ENCODE measurements at places on chromosomes 7 and 10.

DNA sequence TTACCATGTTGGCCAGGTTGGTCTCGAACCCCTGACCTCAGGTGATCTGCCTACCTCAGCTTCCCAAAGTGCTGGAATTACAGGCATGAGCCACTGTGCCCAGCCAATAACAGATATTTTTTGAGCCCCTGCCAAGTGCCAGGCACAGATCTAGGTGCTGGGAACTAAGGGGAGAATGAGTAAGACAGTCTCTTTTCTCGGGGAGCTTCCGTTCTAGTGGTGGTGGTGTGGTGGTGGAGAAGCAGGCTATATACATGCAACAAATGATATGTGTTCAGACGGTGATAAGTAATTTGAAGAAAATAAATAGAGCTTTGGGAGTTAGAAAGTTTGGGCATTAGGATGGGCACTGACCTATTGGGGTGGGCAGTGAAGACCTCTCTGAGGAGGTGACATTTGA lies 76.7 kb upstream of the VKORC1L1 start:
- DNase-seq, result no peak

- no peak for DNase-seq
Measured at GRCh38 chr10:122796796-122797195, 48.9 kb downstream of the CUZD1 start.

GRCh38 chr10:48299066-48299465 lies 7.4 kb upstream of the MAPK8 start:
- DNase-seq, result no peak

DNA sequence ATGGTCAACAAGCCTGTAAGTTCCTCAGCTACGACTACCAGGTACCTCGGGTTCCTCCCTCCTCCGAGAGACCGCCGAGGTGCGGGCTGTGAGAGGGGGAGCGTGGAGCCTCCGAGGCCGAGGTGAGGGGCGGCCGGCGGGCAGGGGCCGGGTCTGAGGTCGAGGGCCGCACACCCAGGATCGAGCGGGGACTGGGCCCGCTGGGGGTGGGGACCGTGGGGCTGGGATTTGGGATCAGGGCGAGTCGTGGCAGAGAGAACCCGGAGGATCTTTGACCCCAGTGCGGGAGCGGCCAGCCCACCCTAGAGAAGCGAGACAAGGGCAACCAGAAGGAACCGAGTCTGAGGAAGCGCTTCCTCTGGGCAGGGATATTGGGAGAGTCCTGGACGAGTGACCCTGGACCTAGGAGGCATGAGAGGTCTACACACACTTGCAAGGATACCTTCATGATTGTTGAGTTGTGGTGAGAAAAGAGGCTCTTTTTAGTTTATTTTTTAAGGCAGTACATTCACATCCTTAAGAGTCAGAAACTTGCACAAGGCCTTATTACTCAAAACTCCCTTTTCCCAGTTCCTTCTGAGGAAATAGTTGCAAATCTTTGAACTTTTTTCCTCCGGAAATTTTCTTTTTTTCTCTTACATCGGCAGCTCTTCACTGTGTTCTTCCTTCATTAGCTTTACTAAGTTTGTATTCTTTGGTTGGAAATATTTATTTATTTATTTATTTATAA lies 395 bp downstream of the ZNF487 start:
- no peak for DNase-seq

- no peak for DNase-seq
Measured at GRCh38 chr10:71770255-71770654, 3.1 kb downstream of the VSIR start.

DNA sequence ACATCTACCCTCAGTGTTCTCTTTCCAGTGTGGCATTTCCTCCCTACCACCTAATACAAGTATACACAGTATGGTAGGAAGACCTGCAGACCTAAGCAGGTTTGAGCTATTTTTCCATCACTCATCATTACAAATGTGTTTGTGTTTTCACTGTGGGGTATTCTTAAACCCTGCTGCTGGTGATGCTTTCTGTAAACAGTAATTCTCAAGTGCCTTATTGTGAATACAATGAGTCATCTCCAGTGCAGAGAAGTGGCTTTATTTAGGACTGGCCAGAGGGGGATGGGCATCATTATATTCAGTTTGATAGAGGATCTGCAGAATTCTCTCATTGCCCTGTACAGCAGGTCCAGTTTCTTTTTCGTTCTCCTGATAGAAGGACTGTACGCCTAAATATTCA lies 63.7 kb downstream of the GRM8 start:
- no peak for DNase-seq

- DNase-seq, result no peak
Measured at GRCh38 chr10:129280155-129280502, 186.9 kb upstream of the MGMT start.

- no peak for DNase-seq
Measured at GRCh38 chr7:157962458-157963306, 624.9 kb downstream of the PTPRN2 start.

DNA sequence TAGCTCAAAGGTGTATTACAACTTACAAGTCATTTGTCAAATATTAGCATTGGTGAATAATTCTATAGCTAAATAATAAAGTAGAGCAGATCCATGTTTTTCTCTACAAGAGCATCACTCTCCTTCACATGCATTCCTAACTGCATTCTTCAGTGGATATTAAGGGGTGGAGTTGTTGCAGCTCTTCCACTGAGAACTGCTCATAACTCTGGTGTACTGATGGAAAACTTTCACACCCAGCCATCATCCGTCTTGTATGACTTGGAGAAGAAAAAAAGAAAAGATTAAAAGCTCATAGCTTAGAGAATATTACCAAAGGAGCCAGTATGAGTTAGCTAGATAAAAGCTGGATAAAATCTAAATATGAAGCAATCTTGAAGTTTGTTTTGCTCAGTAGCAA lies 10.2 kb upstream of the FAM13C start:
- no peak for DNase-seq

GRCh38 chr10:13437026-13437555 lies 89.0 kb upstream of the SEPHS1 start:
- DNase-seq, result no peak

All from nucleus accumbens (tissue), 56 donors.